ENCODE measurements at places on chromosomes 7 and 10.

DNA sequence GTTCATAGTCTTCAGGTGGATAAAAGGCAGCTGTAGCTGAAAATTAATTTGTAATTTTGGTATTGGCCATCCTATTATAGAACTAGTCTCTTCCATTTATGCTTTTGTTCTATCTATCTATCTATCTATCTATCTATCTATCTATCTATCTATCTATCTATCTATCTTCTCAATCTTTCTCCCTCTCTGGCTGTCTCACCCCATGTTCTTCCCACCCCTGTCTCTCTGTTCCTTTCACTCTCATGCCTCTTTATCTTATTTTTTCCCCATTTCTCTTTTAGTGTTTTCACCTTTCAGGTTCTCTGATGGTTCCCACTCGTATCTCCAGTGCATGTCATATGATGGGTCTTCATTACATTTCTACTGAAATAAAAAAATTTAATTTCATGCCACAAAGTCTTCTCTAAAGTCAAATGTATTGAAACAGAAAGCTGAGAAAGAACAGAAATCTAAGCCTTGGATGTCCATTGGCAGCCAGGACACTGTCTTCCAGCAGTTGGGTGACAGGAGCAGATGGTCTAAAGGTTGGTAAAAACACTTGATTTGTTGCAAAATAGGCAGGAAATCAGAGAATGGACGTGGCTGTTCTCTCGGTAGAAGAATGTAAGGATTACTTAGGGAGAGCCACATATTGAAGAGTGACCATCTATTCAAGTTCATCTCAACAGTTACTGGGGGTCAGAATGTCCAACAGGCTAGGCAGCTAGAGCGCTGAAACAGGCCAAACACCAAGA, 127.0 kb downstream of the RELN start:
- no peak for DNase-seq

GRCh38 chr10:73900064-73900463, 10.9 kb upstream of the PLAU start:
- no peak for DNase-seq

GRCh38 chr7:28856656-28857055, 101.5 kb downstream of the TRIL start:
- no peak for DNase-seq

GRCh38 chr7:35753761-35754603, 46.9 kb upstream of the SEPTIN7 start:
- no peak for DNase-seq

- no peak for DNase-seq
Observed at GRCh38 chr7:46468753-46469356, 547.8 kb upstream of the IGFBP3 start.

GRCh38 chr10:124099604-124100003, 6.2 kb upstream of the CHST15 start:
- no peak for DNase-seq

DNA sequence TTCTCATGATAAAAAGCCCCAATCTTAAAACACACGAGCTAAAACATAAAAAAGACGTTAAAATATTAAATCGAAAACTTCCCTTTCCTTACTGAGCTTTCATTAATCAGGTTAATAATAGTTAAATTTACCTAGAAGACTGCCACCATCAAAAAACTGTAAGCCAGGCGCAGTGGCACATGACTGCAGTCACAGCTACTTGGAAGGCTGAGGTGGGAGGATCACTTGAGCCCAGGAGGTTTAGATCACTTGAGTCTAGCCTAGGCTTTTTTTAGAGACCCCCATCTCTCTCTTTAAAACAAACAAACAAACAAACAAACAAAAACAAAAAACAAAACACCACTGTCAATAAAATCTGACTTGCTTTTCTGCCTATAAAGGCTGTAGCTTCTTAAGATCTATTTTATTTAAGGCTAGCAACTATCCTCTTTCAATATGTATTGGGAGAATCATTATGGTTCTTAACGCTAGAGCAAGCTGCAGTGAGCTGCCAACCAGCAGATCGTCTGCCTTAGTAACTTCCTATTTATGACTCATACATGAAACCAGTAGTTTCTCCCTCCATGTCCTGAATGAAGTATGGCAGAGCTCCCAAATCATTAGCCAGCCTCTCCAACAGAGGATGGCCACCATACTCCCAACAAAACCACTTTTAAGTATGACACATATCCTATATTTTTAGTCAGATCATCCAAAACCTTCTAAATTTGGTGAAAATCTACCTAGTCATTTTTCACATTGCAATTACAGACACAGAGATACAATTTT, 163.7 kb downstream of the SRPK2 start:
- no peak for DNase-seq

- DNase-seq = no peak
Observed at GRCh38 chr7:15821484-15822427, 135.3 kb upstream of the MEOX2 start.
